Suppressor macrophage treated with lipopolysaccharide for 1 hour (primary cell): ENCODE measurements at places on chromosomes 4 and X.

DNA sequence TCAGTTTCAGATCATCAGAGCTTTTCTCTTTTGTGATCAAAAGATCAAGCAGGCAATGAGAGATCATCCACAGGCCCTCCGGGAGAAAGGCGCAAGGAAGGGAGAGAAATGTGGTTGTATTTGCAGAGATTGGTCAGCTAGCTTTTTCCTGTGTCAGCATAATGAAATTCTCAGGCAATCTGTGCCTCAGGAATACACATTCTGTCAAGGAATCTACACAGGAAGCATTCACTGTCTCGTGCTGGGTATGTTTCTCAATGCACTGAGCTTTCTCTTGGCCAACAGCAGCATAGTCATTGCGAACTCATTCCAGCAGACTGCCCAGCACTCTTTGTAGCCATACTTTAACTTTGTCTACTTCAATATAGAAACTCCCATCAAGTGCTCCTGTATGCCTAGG lies 413.7 kb downstream of the PPP3CA start:
- DNase-seq = peak; percentile 50

DNA sequence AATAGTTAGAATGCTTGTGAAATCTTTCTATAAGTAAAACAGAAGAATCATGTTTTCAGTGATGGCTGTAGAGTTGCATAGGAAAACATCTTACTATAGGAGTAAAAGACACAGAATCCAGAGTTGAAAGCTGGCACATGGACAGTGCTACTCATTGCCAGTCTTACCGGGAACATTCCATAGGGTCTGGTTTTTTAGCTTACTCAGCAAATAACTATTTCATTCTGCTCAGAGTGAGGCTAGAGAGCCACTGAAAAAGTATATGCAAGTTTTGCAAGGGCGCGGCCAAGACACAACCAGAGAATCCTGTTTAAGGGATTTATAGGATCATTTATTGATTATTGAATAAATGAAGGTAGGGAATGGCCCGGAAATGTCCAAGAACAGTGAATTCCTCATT lies 60.3 kb downstream of the MTHFD2L start:
- DNase-seq = no peak

DNA sequence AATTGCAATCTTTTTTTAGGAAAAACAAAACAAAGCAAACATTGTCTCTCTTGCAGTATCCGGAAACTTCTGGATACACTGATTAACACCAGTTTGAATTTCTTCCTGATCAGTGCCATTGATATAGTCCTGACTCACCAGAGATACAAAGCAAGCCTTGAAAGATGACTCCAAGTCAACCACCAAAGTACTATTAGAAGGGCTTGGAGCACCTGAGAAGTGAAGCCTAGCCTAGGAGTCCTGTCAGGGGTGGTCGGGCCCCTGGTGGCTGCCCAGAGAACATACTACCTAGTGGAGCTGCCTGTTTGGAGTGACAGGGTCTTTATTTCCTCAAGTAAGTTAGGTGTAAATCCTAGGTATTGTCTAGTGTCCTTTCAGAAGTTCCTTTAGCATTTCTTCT lies 593.2 kb downstream of the ZNF674 start:
- DNase-seq = no peak

DNA sequence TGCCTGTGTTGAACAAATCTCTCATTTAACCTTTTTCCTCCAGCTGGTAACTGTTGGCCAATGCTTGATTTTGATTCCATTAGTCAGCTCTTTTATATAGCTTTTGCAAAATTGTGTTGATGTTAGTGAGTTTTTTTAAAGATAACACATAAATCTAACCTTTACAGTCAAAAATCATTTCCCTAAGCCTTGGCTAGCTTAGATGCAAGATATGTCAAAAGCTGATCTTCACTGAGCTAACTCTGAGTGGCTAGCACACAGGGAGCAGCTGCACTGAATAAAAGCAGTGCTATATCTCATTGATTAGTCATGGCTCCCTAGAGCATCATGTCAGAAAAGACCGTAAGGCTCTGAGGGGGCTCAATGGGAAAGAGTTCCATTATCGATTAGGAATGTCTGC lies 78.7 kb downstream of the PPARGC1A start:
- DNase-seq = no peak

DNA sequence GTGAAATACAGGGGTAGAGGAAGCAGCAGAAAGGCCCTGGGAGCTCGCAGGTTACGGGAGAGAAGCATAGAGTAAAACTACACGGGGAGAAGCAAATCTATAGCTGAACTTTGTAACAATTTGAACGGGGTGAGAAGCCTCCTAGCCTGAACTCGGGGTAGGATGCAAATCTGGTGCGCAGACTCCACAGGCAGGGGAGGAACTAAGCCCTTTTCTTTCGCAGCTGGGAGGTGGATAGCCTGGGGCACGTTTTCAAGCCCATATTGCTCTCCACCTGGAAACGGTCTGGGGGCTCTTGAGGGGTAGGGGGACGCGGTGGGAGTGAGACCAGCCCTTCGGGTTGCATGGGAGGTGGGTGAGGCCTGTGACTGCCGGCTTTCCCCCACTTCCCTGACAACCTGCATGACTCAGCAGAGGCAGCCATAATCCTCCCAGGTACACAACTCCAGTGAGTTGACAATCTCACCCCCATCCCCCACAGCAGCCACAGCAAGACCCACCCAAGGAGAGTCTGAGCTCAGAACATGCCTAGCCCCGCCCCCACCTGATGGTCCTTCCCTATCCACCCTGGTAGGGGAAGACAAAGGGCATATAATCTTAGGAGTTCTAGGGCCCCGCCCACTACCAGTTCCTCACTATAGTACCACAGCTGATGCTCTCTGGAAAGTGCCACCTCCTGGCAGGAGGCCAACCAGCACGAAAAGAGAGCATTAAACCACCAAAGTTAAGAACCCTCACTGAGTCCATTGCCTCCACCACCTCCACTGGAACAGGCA lies 29.9 kb downstream of the SOWAHB start:
- DNase-seq = no peak

- DNase-seq = no peak
These were observed 7.4 kb upstream of the RPS6KA3 start for GRCh38 chrX:20274121-20274520.

DNA sequence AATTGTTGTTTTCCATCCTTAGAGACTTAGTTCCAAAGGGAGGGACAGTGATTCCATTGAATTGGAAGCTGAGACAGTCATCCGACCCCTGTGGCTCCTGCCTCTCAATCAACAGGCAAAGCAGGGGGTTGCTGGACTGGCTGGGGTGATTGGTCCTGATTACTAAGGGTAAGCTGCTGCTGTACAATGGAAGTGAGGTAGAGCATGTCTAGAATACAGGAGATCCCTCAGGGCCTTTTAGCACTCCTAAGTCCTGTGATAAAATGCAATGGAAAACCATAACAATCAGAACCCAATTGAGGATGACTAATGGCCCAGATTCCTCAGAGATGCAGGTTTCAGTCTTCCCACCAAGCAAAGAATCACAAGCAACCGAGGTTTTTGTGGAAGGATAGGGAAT lies 127.6 kb downstream of the AASDH start:
- no peak for DNase-seq

DNA sequence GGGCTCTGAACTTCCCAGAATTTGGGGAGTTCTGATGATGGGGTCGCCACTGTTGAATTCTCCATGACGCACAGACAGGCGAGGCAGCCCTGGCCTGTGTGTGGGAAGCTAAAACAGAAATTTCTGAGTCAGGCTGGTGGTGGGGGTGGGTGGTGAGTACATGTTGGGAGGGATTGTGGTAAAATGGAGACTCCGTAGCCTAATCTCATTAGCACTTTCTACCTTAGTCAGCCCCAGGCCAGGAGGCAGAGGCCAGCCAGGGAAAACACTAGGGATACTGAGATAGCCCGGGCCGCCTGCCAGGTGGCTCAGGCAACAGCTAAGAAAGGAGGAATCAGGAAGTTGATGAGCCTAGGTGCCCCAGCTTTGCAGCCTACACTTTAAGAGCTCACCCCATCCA lies 39.3 kb upstream of the NHSL2 start:
- no peak for DNase-seq

- no peak for DNase-seq
These were observed 279.8 kb downstream of the UNC5C start for GRCh38 chr4:95268819-95269565.

GRCh38 chrX:128800138-128800537 lies 723.2 kb downstream of the SMARCA1 start:
- DNase-seq = no peak

DNA sequence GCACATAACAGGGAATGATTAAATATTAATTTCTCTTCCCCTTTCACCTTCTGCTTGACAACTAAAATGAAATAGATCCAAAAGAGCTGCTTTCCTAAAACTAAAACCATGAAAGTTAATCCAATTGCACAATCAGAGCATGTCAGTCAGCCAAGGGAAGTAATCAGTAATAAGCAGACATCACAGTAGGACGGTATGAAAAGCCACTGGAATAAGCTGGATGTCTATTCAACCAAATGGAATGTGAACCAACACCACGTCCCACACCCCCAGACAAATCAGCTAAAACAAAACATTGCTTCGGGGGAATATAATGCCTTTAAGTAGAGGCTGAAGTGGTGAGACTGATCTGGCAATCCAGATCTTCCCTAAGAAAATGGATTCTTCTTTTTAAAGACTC lies 859.4 kb upstream of the FTHL17 start:
- DNase-seq = no peak

- no peak for DNase-seq
These were observed 473.9 kb downstream of the GALNTL6 start for GRCh38 chr4:172287117-172287516.

- no peak for DNase-seq
These were observed 3.1 kb upstream of the SOX3 start for GRCh38 chrX:140507982-140508305.

DNA sequence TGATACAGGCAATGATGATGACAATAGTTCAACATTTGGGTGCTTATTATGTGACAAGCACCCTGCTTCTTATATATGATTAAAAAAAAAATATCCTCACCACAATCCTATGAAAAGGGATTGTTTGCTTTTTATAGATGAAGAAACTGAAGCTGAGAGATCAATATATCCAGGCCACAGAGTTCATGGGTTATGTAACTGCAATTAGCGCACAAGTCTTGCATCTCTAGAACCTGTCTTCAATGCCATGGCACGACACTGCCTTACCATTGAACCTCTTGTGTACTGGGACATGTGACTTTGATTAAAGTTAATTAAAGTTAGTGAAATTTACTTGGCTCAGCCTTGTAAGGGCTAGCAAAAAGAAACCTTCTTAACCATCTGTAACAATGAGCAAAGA lies 599.7 kb downstream of the ADGRL3 start:
- DNase-seq = no peak

DNA sequence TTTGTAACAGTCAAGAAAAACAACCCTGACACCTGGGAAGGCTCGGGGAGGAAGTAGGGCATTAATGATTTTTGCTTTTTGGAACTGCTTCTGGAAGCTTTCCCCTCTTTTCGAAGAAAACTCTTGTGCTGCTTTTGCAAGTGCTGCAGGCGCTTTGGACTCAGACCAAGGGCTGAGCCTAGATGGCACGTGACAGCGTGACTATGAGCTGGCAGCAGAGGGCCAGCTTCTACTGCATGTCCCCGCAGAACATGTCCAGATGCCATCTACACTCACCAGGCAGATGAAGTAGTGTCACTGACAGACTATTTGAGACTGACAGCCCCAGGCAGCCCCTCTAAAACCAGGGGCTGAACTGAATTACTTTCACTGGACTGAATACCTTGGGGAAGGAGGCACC lies 6.2 kb downstream of the NR0B1 start:
- DNase-seq = no peak

DNA sequence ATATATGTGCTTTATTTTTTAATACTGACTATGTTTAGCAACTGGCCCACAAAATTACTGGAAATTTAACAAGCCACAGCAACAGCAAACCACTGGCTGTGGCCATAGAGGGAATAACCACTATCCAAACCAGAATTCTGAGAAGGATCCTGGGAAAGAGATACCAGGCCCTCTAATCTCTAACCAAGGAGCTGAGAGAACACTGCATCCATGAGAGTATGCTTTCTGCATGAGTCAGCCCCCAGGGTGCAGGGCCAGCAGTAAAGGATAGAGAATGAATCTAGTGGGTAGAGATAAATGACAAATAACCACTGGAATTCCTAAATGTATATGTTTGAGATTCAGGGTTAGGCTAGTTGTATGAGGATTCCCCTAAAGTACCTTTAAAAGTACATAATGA lies 221.8 kb downstream of the KIT start:
- DNase-seq = no peak

- DNase-seq = peak; percentile 61
These were observed 5.6 kb upstream of the CT45A1 start for GRCh38 chrX:135707880-135708279.

- DNase-seq = no peak
These were observed 10.5 kb upstream of the SLC39A8 start for GRCh38 chr4:102355748-102356147.

DNA sequence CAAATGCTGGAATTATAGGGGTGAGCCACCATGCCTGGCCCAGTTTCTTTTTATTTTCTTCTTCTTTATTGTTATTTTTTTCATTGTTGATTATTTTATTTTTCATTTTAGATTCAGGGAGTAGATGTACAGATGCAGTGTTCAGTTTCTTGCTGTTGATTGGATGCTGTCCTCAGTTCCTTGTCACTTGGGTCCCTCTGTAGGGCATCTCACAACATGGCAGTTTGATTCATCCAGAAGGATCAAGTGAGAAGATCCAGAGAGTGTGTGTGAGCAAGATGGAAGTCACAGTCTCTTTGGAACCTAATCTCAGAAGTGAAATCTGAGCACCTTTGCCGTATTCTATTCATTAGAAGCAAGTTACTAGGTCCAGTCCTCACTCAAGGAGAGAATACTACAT lies 20.9 kb downstream of the HMGB3 start:
- DNase-seq = no peak

DNA sequence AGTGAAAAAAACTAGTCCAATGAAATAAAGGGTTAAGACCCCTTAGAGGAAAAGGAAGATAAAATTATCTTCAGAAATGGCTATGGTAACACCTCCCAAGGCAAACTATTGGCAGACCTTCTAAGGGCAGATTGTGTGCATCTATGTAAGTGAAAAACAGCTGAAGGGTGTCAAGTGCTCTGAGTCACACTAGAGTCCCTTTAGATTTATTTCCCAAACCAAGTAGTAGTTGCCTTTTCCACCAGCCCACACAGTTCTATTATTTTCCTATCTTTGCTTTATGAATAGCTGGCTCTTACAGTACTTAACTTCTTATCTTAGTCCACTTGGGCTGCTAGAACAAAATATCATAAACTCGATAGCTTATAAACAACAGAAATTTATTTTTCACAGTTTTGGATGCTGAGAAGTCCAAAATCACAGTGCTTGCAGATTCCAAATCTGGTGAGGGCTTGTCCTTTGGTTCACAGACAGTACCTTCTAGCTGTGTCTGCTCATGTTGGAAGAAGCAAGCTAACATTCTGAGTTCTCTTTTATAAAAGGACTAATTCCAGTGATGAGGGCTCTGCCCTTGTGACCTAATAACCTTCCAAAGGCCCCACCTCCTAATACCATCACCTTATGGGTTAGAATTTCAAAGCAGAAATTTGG lies 143.6 kb downstream of the GRID2 start:
- no peak for DNase-seq
